ENCODE measurements at places on chromosomes 16 and 17.

- no peak for DNase-seq
These were observed 190.7 kb downstream of the FTO start for GRCh38 chr16:53894686-53895085.

DNA sequence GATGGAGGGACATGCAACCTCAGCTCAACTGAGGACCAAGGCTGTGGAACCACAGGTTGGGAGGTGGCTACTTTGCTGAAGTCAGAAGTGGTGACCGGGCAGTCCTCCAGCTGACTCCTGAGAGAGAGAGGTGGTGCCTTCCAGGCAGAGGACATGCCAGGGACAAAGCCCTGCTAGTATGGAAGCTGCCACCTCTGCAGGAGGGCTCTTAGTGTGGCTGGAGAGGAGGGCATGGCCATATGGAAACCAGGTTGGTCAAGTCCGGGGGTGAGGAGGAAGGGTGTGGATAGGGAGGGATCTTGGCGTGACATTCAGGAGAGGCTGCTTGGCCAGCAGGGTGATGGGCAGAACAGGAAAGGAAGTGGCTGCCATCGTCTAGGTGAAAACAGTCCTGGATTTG is 5.7 kb downstream of the C16orf86 start:
- DNase-seq: no peak

GRCh38 chr17:17188586-17188985 is 17.5 kb downstream of the PLD6 start:
- DNase-seq: no peak

GRCh38 chr17:82013341-82013740 is 9.3 kb downstream of the CENPX start:
- no peak for DNase-seq

- no peak for DNase-seq
These were observed 63.0 kb upstream of the HS3ST4 start for GRCh38 chr16:25628766-25629165.

- no peak for DNase-seq
These were observed 29.3 kb upstream of the KDM8 start for GRCh38 chr16:27174007-27174406.
